ENCODE measurements at places on chromosomes 6 and 20.

DNA sequence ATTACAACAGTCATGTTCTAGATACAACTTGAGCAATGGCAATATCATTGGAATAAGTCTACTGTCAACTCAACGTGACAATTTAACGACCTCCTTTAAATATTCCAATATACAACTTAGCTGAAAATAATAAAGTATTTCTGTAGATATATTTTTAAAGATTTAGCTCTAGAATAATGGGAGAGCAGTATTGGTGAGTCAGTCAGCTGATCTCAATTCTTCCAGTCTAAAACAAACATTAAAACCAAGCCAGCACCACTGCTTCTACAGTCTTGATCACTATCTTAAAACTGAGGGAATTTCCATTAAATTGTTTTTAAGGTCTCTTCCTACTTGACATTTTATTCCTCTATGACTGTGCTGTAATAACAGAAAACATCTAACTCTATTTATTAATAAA, 38.2 kb downstream of the NOL7 start:
- DNase-seq, result peak; percentile 8

DNA sequence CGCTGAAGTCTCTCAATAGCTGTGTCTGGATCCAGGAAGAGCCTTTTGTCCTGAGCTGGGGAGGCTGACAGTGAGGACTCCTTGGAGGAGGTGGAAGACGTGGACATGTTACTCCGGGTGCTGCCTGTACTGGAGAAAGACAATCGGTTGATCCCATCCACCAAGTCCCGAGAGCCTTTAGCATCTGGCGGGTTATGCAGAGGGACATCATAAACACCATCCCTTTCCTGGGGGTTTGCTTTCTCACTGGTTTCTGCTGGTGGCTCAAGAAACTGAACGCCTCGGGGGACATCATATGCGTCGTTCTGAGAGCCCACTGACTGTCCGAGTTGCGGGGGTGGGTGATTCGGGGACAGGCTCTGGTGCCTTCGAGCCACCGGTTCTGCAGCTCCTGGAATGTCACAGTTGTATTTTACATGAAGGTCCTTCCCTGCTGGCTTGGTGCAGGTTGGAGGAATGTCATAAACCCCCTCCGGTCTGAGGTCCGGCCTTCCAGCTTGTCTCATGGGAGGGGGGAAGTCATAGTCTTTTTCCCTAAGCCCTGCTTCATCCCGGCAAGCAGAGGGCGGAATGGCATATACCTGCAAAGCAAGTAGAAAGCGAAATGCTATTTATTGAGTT, 41.7 kb downstream of the NEDD9 start:
- no peak for DNase-seq

DNA sequence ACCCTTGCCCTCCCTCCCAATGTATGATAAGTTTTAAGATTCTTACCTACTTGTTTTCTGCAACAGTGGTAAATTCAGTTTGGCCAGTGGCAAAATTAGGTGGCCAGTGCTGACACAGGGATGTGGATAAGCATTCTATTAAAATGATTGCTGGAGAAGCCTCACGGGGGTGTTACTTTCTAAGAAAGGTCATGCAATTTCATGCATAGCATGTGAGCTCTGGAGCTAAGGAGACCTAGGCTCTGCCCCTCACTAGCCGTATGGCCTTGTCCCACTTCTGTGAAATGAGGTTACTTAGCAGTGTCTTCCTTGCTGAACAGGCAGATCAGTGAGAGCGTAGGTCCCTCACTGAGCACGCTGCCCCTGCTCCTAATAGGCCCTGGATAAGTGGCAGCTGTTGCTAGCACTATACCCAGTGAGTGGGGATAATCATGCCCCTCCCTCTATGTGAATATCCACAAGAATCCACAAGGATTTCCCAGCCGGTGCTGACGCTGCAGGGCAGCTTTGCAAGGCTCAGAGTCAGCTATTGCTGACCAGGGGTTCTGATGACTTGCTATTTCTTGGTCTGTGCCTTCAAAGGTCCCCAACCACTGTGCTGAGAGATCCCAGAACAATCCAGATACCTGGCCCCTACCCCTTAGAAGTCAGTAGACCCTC, 86.5 kb upstream of the MRPS10 start:
- DNase-seq, result no peak

- DNase-seq, result no peak
Observed at GRCh38 chr6:134307870-134308269, 10.0 kb downstream of the SGK1 start.

- DNase-seq, result peak; percentile 82
Observed at GRCh38 chr6:41784581-41785171, 2.8 kb upstream of the TOMM6 start.

DNA sequence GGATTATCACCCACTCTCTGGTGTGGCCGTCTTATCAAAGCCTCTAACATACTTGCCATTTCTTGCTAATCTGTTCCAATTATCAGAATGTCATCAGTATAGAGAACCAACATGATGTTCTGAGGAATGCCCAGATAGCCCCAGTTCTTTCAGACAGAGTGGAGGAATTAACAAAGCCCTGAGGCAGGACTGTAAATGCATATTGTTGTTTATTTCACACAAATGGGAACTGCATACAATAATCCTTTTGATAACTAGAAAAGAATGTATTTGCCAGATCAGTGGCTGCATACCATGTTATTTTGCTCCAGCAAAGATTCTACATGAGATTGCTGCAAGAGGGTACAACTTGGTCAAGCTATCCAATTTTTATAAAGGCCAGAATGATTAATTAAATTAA, 112.8 kb upstream of the HEY2 start:
- no peak for DNase-seq

DNA sequence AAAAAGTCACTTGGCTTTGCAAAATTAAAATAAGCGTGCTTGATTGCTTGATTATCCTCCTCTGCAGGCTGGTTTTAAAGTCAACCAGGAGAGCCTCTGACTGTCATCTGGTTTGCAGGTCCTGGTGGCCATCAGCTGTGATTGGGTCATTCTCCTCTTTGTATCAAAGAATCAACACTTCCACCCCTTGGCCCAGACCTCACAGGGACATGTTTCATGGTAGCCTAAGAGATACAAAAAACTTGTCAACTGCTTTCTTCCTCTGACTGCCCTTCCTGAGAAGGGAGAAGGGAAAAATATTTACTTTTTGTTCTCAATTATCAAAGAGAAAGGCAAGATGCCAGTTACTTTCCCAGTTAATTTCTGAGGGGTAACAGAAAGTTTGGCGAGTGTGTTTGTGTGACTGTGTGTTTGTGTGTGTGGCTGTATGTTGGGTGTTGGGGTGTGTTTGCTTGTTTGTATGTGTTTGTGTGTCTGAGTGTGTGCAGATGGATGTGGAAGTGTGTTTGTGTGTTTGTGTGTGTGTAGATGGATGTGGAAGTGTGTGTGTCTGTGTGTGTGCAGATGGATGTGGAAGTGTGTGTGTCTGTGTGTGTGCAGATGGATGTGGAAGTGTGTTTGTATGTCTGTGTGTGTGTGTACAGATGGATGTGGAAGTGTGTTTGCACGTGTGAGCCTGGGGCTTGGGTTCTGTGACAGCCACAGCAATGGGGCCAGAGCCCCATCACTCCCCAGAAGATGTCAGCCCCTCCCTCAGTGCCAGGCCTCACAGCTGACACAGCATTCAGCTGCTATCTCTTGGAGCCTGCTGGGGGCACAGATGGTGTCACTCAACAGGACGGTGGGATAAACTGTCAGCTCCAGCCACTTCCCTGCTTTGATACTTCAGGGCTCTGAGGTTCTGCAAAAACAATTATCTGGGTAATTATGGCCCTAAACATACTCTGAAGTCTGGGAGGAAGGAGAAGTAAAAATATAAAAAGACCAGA, 98.6 kb upstream of the RNF24 start:
- no peak for DNase-seq

DNA sequence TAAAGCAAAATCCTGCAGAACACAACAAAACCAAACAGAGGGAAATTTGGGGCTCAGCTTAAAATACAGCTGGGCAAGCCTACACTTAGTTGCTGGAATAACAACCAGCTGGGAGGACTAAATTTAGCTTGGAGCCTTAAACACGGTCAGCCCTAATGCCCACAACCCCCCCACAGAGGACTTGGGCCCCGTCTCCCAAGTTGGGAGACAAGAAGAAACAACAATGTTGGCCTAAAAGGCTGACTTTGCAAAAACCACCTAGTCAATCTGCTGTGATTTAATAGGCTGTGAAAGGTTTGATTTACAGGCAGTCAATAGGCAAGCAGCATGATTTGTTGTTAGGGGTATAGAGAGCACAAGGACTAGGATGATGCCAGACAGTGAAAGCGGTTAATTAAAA, 40.3 kb upstream of the ARMC2 start:
- DNase-seq, result no peak

GRCh38 chr6:108492131-108492766, 68.5 kb upstream of the FOXO3 start:
- DNase-seq, result peak; percentile 59

GRCh38 chr20:16761305-16761829, 13.2 kb downstream of the OTOR start:
- DNase-seq, result peak; percentile 46
